ENCODE measurements at places on chromosomes 12 and 14.
A peak's percentile ranks its signal among the peaks of the same experiment; 100 is the strongest.

DNA sequence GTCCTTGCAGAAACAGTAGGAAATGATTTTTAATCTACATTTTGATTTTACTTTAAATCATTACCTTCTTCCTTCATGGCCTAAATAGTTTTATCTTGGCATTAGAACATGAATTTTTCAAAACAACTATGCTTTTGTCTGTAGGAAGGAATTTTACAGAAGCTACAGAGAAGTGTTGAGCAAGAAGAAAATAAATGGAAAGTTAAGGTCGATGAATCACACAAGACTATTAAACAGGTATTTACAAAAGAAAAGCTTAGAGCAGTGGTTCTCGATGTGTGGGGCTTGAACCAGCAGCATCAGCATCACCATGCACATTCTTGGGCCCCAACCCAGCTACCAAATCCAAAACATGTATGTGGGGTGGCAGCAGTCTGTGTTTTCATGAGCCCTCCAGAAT lies 91.6 kb downstream of the KTN1 start:
- no peak for DNase-seq

DNA sequence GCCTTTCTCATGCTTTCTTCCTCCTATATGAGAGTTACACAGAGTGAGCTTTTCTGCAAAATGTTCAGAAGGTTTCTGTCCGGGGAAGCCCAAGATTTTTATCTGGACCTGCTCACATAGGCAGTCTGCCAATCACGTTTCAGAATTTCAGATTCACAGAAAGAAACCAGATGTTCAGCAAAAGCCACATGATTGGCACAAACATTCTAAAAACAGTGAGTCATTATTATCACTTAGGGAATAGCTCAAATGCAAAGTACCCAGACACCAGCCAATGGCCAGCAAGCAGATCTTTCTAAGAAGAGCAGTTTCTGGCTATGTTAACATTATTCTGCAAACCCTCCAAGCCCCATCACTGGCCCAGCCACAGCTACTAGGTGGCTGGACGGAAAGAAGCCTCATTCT lies 1558.5 kb upstream of the TMEM132C start:
- DNase-seq, result no peak

DNA sequence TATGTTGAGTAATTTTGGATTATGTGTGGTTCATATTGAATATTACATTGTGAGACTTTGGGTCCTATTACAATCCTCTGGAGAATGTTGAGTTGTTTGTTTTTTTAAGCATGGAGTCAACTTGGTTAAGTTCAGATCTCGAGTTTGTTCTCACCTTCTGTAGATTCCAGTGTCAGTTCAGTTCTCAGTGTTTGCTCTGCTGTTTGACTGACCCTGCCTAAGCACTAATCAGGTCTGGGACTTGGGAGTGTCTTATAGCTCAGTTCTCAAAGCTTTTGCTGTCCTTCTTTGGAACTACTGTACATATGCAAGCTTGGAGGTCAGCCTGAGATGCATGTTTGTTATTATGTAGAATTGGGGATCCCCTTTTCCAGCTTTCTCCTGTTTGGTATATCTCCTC lies 63.1 kb downstream of the DIP2B start:
- no peak for DNase-seq

DNA sequence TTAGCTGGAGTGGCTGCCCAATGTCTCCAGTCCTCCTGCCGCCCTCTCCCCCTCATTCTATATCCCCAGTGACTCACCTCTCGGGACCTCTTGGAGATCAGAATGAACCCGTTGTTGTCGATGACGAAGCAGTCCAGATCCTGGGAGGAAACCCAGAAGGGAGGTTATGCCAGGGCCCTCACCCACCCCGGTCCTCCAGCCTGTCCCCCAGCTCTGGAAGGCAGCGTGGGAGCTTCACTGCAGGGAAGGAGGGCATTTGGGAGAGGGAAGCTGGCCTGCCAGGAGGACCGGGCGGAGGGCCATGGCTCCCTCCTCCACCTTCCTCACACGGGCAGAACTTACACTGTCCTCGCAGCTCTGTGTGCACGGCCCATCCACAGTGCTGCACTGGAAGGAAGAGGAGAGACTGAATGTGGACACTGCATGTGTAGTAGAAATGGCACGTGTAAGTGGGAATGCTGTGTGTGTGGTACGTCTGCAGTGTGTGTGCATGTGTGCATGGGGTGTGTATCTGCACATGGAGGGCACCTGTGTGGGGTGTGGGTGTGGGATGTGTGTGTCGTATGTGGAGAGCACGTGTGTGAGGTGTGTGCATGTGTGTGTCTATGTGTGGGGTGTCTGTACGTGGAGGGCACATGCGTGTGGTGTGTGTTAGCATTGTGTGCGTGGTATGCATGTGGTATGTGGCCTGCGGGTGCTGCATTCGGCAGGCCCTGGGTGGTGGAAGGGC lies 10.0 kb upstream of the LRTM2 start:
- no peak for DNase-seq

DNA sequence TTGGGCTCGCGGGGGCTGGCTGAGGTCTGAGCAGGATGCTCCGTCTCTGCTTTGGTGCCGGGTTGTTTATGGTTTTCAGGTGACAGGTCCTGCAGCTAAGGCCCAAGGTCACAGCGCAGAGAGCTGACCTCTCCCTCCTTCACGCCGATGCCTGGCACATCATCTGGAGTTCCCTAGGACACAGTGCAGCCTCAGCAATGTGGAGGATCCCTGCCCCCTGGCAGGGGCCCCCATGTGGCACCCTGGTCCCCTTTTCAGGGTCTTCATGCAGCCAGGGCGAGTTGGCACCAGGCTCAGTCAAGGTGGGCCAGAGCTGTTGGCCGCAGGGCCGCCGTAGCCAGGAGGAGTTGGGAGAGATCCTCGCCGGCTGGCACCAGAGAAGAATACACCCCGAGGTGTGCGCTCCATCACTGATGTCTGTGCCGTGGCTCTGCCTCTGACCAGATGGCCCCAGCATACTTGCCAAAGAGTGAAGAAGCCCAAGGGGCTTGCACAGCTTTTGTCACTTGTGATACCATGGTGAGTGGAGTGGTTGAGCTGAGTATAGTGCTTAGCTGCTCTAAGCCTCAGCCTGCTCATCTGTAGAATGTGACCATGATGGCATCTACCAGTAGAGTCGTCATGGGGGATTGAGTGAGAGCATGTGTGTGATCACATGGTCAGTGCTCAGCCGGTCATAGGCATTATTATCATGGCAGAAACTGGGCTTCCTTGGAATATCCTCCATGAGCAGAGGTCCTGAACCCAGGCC lies 11.0 kb downstream of the TPCN1 start:
- no peak for DNase-seq

- DNase-seq, result no peak
Observed at GRCh38 chr14:84535484-84535883, 994.5 kb upstream of the FLRT2 start.

DNA sequence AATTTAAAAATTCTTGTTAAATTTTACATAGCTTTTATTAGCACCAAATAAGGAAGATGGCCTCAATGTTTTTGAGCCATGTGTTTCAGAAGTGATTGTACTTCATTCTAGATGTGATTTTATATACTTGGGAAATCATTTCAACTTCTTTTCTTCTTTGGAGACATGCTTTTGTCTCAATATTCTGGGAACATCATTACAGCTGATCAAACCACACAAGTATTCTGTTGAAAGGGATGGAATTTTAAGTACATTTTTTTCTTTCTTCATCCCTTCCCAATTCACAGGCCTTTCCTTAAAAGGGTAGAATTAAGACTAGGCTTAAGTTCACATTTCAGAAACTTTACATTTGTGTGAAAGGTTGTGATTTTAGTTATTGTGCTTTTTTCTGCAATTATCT lies 66.4 kb downstream of the PAPOLA start:
- no peak for DNase-seq

- DNase-seq, result no peak
Observed at GRCh38 chr12:39426636-39427240, 16.2 kb downstream of the KIF21A start.

- DNase-seq, result no peak
Observed at GRCh38 chr12:96094201-96094600, 58.8 kb upstream of the LTA4H start.

DNA sequence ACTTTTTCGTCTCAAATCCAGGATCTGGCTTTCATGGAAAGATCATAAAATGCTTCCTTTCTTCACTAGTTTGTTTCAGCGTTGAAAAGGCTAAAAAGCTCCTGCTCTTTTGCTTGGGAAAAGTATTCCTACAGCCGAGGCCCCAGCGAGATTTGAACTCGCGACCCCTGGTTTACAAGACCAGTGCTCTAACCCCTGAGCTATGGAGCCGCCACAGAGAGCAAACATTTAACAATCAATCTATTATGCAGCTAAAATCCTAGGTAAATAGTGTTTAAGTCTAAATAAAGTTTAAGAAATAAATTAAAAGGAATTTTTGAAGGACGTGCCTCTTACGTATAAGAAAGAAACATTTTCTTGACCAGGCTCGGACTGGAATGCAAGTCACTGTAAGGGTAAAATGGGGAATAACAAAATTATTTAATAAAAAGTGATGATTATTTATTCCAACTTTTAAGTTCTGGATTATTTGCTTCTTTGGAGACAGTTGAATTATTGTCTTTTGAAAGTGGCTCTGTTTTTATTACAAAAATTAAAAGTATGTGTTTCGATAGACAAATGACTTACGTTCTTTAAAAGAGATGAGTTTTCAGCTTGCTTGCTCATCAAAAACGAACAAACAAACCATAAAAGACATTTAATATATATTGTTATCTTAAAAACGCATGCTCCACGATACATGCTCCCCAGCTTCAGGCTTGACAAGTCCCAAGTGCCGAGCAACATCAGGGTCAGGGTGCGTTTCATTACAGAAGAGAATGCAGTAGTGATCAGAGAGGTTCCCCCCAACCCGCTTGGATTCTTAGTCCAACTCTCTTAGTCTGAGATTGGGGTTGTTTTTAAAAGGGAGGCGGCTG lies 10.2 kb downstream of the OR6S1 start:
- DNase-seq, result peak; percentile 41

DNA sequence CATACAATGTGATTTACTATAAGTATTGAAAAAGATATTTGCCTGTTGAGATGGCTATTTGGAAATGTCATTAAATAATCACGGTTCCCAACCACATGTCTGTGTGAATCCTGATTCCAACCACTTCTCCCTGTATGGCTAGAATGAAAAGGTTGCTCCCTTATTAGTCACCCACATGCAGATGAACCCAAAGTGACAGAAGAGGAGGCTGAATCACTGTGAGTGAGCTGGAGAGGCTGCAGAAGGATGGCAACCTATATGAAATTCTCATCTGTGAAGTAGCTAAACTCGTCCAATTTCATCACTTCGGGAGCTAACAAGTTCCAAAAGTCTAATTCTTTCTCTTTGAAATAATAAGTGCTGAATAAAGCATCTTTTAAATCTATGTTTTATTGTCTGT lies 300.5 kb downstream of the PRKD1 start:
- DNase-seq, result no peak

GRCh38 chr14:71688576-71688975 lies 243.7 kb upstream of the RGS6 start:
- DNase-seq, result no peak

DNA sequence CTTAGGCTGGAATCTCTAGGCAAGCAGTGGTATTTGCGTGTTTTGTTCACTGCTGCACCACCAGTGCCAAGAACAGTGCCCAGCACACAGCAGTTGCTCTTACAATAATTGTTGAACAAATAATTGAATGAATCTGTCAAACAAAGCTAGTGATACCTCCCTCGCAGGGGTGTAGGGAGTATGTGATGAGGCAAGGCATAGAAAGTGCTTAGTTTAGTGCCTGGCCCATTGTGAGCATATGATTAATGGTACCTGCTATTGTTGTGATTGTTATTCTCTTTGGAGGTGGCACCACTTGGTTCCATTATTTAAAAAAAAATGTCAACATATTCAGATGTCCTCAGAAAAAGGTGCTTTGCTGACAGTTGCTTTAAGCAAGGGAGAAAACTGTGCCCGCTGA lies 210.1 kb upstream of the TBX3 start:
- no peak for DNase-seq

- no peak for DNase-seq
Observed at GRCh38 chr12:122073815-122074214, 4.7 kb upstream of the MLXIP start.

DNA sequence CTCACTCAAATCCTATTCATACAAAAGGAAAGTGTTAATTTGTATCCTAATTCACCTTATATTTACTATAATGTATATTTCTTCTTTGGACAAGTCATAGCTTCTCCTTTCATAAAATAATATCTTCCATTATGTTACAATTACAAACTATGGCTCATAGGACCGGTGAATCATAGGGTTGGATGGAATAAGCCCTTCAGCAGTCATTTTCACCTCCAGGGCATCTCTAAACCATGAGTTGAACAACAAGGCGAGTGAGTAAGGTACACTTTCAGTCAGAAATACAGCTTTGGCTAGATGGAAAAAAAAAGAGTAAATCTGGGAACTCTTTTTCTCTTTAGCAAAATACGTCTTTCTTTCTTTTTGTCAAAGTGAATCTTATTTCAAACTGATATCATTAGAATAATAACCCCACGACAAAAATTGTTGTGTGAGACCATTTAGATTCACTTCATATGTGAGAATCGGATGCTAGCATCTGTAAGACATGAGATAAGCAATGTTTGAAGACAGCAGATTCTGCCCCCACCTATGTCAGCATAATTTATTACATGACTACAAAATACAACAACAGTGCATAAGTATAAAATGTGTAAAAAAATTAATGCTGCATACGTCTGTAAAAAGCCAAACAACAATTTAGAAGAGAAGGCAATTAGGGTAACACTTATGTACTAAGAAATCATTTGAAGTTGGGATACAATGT lies 184.4 kb upstream of the SLC38A2 start:
- no peak for DNase-seq

- no peak for DNase-seq
Observed at GRCh38 chr14:99402950-99403349, 77.7 kb downstream of the SETD3 start.

GRCh38 chr12:130970908-130971233 lies 17.2 kb downstream of the ADGRD1 start:
- no peak for DNase-seq

- DNase-seq, result no peak
Observed at GRCh38 chr12:31594681-31595080, 3.7 kb upstream of the DENND5B start.

DNA sequence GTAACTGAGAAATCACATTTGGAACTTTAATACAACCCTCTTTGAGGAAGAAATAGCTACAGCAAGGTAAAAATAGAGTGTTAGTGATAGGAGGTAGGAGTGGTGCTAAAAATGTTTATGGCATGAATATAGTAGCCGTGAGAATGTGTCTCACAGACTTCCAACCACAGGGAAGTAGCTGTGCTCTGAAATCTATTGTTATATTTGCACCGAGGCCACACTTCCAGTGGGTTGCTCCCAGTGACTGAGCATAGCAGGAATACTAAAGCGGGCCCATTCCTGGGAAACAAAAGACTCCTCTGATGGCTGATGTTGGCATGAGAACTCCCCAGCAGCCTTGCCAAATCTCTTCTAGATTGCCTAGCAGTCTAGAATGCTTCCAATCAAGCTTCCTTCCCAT lies 174.1 kb upstream of the PLXNC1 start:
- no peak for DNase-seq
